ENCODE measurements at places on chromosomes 13 and 19.

DNA sequence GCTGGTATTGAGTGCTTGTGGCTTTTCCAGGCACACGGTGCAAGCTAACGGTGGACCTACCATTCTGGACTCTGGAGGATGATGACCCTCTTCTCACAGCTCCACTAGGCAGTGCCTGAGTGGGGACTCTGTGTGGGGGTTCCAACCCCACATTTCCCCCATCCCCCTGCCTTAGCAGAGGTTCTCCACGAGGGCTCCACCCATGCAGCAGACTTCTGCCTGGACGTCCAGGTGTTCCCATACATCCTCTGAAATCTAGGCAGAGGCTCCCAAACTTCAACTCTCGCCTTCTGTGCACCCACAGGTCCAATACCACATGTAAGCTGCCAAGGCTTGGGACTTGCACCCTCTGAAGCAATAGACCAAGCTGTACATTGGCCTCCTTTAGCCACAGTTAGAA is 25.3 kb upstream of the ZSCAN18 start:
- DNase-seq: no peak

GRCh38 chr13:32650705-32651311 is 64.6 kb downstream of the PDS5B start:
- DNase-seq: peak; percentile 4

- no peak for DNase-seq
These were observed 8.6 kb upstream of the EHD2 start for GRCh38 chr19:47704656-47705055.

DNA sequence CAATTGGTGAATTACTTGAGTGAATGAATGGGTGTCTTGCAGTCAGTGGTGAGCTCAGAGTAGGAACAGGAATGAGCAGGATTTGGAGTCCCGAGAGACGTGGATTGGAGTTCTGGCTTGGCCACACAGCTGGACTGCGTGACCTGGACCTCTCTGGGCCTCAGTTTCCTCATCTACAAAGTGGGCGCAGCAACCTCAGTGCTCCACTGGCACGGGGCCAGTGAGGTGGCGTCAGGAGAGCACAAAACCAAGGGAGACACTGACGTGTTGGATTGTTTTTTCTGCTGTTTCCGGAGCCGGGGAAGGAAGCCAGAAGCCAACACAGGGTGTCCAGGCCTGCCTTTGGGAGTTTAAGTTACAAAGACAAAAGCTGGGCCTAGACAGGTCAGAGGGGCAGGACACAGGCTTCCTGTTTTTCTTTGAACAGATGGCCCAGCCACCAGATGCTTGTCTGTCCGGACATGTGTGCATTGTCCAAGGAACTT is 6.5 kb upstream of the DOCK6 start:
- DNase-seq: no peak
